Trophoblast cell (in vitro differentiated cells and primary cell): ENCODE measurements at places on chromosomes 6 and 20.

- no peak overlapping the region for H3K27ac ChIP-seq
- H3K4me3 ChIP-seq, result no peak overlapping the region
- no peak for DNase-seq
These were observed 3.1 kb upstream of the TFAP2B start for GRCh38 chr6:50815436-50816114.

DNA sequence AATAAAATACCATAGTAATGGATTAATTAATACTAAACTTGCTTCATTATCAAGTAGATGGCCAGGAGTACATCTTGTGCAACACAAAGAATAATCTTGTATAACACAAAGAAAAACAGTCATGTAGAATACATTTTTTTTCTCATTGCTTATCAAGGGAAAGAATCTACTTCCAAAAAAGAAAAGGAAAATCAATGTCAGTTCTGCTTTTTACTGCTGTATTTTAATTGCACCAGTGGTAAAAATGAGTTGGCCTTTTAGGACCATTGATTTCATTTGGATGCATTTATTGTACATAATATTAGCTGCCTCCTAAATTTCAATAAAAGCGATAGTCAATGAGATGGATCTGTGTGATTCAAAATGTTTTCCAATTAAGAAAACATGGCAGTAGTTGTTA, 96.9 kb upstream of the BTBD3 start:
- no peaks in the 10 kb centered on the region for H3K27me3 ChIP-seq
- no peaks in the 10 kb centered on the region for H3K4me1 ChIP-seq
- DNase-seq, result no peak

DNA sequence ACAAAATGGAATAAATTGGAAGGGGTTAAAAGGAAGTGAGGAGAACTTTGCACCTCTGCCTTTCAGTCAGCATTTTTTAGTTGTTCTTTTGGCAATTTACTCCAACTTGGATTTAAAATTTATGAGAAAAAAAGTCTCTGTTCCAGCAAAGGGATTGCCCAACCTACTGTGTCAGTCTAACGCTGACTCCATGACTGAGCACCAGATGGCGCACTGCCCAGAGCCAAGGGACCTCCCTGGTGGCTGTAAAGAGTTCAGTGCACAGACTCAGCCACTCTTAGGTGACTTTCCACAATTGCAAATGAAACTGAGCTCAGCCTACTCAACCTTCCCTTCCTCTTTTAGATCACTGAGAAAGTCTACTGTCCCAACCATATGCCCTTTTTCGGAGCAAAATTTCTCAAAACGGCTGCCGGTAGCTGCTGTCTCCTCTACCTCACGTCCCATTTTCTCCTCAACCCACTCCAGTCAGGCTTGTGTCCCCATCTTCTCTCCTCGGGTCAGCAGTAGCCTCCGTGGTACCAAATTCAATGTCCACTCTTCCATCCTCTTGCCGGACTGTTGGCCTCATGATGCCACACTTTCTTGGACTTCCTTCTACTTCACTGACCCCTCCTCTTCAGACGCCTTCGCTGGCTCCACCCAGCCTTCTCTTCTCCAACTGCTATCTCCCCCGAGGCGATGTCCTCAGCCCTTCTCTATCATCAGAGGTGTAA, 38.7 kb downstream of the GSTA2 start:
- no peak overlapping the region for H3K27ac ChIP-seq
- H3K4me1 ChIP-seq, result peaks cover 3% of the 10 kb centered on the region
- no peaks in the 10 kb centered on the region for H3K27me3 ChIP-seq
- DNase-seq, result peak; percentile 65
- no peak overlapping the region for H3K4me3 ChIP-seq

DNA sequence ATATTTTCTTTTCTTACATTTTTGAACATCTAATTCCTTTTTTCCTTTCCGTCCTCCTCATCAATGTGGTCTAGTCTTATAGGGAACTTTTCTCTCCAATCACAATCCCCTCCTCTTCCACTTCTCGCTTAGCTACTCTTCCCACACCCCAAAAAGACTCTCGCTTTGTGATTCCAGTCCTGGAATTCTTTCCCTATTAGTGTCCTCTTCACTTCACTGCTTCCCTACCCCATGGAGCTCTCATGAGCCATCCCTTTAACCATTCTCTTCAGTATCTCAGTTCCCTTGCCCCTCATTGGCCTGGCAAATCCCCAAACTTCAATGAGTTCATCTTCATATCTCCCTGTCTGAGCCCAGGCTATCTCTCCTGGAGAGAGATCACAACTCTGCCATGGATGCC, 55.3 kb upstream of the CEP85L start:
- H3K36me3 ChIP-seq, result no peaks in the 10 kb centered on the region
- peak overlapping the region; percentile 28 for H3K27ac ChIP-seq
- H3K27me3 ChIP-seq, result no peaks in the 10 kb centered on the region

GRCh38 chr6:111628142-111628850, 22.6 kb upstream of the TRAF3IP2 start:
- no peaks in the 10 kb centered on the region for H3K27me3 ChIP-seq
- no peak overlapping the region for H3K27ac ChIP-seq
- DNase-seq, result no peak

- H3K36me3 ChIP-seq, result no peaks in the 10 kb centered on the region
- no peaks in the 10 kb centered on the region for H3K27me3 ChIP-seq
- DNase-seq, result peak; percentile 14
- no peak overlapping the region for H3K4me3 ChIP-seq
- peaks cover 8% of the 10 kb centered on the region for H3K4me1 ChIP-seq
- H3K27ac ChIP-seq, result peak overlapping the region; percentile 28
These were observed 291.8 kb downstream of the FOXC1 start for GRCh38 chr6:1901556-1901955.

DNA sequence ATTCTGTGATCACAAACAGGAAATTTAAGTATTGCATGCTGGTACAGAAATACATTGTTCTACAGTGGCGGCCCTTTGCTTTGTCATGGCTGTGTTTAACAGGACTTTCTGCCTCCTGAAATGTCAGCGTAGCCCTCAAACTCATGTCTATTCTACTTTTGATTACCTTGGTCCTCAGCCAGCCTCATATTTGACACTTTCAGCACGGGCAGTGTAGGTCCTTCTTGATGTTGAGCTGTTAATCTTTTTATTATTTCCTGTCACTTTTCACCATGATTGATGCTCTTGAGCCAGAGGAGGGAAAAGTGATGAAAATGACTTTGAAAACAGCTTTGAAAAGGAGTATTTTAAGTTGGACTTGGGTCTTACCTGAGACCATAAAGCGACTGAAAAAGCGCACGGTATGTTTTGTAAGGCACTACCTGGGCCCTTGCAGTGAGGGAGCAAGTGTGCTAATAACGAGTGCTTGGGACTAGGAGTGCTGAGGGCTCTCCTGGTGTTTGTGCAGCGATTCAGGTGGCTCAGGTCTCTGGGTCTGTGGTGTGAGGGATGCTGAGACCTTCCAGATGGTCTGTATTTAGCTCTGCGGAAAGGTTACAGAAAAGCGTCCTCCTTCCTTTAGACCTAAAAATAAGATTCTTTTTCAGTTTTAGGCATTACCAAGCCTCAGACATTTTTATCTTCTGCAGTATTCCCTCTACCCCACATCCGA, 45.2 kb upstream of the RREB1 start:
- H3K4me3 ChIP-seq, result no peak overlapping the region
- H3K36me3 ChIP-seq, result no peaks in the 10 kb centered on the region
- no peak for DNase-seq

DNA sequence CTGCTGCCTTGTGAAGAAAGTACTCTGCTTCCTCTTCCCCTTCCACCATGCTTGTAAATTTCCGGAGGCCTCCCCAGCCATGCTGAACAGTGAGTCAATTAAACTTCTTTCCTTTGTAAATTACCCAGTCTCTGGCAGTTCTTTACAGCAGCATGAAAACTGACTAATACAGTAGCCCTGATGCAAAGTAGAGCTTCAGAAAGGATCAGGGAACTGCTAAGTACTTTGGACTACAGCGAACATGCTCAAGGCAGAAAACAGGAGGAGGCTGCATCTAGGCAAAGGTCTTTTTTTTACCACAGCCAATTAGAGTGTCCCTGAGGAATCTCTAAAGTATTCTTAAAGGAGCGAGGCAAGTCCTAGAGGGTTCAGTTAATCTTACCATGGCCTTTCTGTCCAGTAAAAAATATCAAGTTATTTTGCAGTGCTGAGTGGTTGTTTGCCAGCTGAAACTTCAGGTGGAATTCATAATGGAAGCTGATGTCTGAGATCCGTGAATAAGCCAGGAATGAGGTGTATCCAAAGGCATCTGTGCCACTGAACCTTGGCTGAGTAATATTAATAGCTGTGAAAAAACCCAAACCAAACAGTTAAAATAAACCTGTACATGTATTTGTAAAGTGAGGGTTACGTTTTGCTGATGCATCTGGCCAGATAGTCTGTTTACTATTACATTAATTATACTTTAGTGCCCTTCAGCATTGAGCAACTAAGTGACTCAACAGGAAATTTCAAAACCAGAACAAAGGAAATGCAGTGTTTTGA, 170.4 kb downstream of the PHF3 start:
- H3K4me3 ChIP-seq, result no peak overlapping the region
- no peaks in the 10 kb centered on the region for H3K27me3 ChIP-seq
- H3K36me3 ChIP-seq, result no peaks in the 10 kb centered on the region
- peak; percentile 55 for DNase-seq

DNA sequence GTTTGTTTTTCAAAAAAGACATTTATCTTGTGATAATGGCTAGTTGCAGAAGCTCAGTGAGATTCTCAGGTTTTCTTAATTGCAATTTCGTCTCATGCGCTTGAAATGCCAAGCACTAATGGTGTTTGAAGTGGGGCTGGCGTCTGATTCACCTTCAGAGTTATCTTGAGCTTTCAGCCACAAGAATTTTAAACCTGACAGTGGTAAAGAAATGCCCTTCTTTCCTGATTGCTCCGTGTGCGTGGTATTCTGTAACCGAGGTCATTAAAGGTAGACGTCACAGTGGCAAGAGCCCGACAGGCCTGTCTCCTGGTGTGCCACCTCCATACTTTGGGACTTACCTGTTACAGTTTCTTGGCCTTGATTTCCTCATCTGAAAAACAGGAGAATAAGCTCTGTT, 126.5 kb upstream of the QKI start:
- peak; percentile 77 for DNase-seq
- H3K27ac ChIP-seq, result no peak overlapping the region
- H3K27me3 ChIP-seq, result no peaks in the 10 kb centered on the region
- H3K4me3 ChIP-seq, result no peak overlapping the region
- H3K36me3 ChIP-seq, result no peaks in the 10 kb centered on the region

GRCh38 chr6:28775052-28775376, 148.8 kb downstream of the TRIM27 start:
- H3K27me3 ChIP-seq, result peaks cover 90% of the 10 kb centered on the region
- no peak overlapping the region for H3K4me3 ChIP-seq
- H3K36me3 ChIP-seq, result no peaks in the 10 kb centered on the region
- peaks cover 8% of the 10 kb centered on the region for H3K4me1 ChIP-seq

DNA sequence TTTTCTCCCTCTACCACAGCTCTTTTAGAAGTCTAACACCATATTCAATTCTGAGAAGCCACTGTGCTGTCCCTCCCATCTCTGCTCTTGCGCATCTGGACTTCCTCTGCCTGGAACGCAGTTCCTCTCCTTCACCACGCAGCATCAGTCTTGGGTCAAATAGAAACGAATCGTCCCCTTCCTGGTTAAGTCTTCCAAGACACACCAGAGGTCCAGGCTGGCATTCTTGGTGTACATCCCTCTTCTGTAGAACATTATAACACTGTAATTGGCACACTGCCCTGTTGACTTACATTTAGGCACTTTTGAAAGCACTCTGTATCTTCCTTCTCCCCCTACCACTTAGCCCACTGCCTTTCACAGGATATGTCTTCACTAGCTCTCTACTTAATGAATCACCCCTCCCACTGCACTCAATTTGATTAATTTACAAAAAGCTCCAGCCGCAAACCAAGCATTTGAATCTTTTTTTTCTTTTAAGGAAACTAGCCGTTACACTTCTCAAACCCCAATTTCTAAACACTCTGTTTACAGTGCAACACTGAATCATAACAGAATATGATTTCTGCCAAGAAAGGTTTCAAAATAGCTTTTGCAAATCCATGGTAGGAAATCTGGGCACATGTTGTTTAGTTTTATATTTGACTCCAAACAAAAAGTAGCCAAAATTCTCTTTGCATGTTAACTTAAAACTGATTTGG, 140.8 kb upstream of the CARMIL1 start:
- no peak overlapping the region for H3K4me3 ChIP-seq
- no peaks in the 10 kb centered on the region for H3K27me3 ChIP-seq
- H3K4me1 ChIP-seq, result no peaks in the 10 kb centered on the region
- no peak for DNase-seq

GRCh38 chr20:57440678-57441509, 49.7 kb downstream of the RBM38 start:
- H3K4me3 ChIP-seq, result no peak overlapping the region
- H3K27me3 ChIP-seq, result no peaks in the 10 kb centered on the region
- H3K36me3 ChIP-seq, result no peaks in the 10 kb centered on the region
- DNase-seq, result no peak
- peaks cover 49% of the 10 kb centered on the region for H3K4me1 ChIP-seq

DNA sequence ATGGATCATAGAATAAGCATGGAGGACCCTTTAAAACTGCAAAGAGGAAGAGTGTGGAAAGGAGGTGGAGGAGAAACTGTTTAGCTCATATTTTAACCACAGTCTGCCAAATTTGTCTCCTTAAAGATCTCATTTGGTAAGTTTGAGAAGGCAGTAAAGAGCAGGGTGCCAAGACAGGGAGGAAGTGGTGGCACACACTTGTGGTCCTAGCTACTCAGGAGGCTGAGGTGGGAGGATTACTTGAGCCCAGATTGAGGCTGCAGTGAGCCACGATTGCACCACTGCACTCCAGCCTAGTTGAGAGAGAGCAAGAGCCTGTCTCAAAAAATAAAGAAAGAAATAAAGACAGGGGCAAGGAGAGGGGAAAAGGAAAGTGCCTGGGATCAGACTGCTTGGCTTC, 16.8 kb upstream of the DCBLD1 start:
- no peaks in the 10 kb centered on the region for H3K36me3 ChIP-seq
- no peak for DNase-seq
- no peaks in the 10 kb centered on the region for H3K4me1 ChIP-seq
- H3K27me3 ChIP-seq, result no peaks in the 10 kb centered on the region
- H3K27ac ChIP-seq, result no peak overlapping the region

- no peaks in the 10 kb centered on the region for H3K36me3 ChIP-seq
- no peak overlapping the region for H3K4me3 ChIP-seq
- peaks cover 9% of the 10 kb centered on the region for H3K4me1 ChIP-seq
- H3K27me3 ChIP-seq, result no peaks in the 10 kb centered on the region
These were observed 58.6 kb downstream of the TMEM242 start for GRCh38 chr6:157264701-157265100.

DNA sequence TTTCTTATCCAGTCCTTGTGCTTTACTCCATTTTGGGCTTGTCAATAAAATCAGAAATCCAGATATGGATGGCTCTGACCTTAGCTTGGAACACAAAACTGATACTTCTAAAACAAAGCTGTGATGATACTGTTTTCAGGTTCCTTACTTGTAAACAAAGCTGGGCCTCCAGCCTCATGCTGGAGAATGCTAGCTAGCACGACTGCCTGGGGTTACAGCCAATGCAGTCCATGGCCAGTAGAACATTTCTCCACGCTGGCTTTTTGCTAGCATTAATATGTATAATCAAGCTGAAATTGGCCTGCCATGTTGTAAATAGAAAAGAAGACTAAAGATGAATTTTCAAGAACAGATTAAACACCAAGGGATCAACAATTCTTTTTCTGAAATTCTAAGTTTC, 63.9 kb downstream of the MTHFD1L start:
- H3K4me3 ChIP-seq, result no peak overlapping the region
- H3K27ac ChIP-seq, result no peak overlapping the region
- no peak for DNase-seq
- H3K4me1 ChIP-seq, result no peaks in the 10 kb centered on the region
- no peaks in the 10 kb centered on the region for H3K36me3 ChIP-seq
